Mesendoderm (in vitro differentiated cells): ENCODE measurements at places on chromosomes 4 and X.

DNA sequence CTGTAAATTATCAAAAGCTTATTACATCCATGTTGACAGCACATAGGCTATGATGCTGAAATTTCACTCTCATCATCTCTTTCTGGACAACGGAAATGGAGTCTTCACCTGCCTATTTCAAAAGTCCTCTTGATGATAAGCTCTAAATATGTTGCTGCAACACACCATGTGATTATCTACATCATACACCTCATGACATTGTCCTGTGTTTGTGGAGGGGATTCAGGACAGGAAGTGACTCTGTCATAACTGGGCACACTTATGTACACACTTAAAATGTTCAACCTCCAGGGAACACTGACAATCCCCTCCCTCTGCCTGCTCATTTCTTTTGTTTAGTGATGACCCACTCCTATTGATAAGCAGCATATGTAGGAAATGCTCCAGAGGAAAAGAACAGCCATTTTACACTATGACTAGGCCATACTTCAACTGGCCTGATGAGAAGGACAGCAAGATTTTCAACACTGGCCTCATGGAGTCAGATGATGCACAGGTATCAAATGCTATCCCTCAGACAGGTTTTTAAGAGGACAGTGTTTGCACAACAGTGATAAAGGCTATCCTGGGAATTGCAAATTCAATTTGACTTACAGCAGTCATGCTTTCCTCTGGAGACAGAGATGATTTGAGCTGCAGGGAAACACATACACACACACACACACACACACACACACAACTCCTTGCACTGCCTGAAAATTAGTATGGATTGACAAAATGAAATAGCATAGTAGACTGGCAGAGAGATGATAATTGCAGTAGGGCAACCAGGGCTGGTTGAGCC is 163.3 kb upstream of the RASGEF1B start:
- no peak for DNase-seq

GRCh38 chr4:103046416-103047290 is 27.1 kb upstream of the SLC9B1 start:
- peak; percentile 70 for DNase-seq

DNA sequence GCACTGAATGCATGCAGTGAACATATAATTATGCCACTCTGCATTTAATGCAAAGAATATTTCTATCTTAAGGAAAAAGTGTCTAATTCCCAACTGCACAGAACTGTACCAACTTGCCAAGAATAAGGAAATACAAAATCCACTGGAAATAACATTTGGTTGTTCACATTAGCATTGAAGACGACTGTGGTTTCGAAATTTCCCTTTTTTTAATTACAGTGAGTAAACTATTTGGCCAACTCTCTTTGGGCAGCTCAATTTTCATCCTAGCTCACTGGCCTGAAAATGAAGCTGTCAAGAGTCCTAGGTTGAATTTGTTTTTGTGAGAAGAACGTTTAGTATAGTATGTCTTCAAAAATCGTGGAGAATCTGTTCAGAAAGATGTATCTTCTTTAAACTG is 81.6 kb upstream of the MID1 start:
- DNase-seq: no peak

DNA sequence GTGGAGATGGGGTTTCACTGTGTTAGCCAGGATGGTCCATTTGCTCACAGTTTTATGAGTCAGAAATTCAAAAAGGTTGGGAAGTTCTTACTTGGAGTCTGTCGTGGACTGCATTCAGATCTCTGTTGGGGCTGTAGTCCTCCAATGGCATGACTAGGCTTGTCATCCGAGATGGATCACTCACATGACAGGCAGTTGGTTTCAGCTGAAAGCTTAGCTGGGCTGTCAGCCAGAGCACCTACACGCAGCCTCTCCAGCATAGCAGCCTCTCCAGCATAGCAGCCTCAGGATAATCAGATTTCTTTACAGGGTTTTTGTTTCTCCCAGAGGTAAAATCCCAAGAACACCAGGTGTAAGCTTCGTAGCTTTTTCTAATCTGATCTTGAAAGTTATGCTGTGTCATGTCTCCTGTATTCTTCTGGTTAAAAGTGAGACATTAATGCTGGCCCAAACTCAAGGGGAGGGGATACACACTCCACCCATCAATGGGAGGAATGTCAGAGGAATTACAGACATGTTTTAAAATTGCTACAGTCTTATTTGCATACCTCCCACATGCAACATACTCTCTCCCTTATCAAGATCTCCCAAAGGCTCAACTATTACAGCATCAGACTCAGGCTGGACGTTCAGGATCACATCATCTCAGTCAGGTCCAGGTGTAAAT is 31.6 kb upstream of the SOD3 start:
- DNase-seq: no peak

- no peak for DNase-seq
Observed at GRCh38 chr4:54371173-54371572, 142.1 kb downstream of the PDGFRA start.

GRCh38 chrX:36445566-36445965 is 526.0 kb downstream of the CFAP47 start:
- DNase-seq: no peak

- no peak for DNase-seq
Observed at GRCh38 chr4:169971456-169972015, 54.7 kb downstream of the MFAP3L start.

- no peak for DNase-seq
Observed at GRCh38 chr4:17812801-17813200, 2.0 kb downstream of the NCAPG start.

DNA sequence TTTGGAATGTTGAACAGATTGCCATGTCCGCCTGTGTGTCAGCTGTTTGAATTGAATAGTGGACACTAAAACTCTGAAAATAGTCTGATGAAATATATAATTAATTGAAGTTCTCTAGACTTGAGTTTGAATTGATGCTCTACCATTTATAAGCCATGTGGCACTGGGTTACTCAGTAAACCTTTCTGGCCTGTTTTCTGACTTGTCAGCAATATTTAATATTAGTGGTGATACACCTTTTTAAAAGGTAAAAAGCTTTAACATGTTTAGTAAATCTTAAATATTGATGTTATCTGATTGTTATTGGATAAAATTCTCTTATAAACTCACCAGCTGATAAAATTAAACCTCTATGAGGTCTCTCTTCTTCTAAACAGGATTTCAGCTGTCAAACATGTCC is 695.4 kb upstream of the HS3ST1 start:
- DNase-seq: no peak

DNA sequence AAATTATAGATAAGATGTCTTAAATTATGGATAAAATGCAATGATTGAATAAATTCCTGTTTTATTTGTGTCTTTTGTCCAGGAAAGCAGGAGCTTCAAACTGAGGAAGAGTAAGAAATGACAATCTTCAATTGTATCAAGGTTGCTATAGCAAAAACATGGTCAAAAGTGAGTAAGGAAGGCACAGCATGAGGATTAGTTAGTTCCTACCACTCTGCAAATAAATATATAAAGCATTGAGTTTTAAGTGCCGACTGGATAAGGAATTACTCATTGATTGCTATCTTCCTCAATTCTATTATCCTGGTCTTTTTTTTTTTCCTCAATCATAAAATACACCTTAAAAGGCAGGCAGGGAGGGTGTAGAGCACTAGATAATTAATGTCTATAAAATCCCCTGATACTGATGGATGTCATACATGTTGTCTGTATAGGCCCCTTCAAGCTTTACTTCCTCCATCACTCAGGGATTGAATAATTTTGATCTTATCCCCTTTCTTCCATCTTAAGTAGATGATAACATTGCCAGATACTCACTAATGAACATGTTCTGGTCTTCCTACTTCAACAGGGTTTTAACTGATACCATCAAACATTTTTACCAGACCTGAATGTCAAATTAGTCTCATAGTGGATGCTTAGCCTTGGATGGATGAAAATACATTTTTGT is 86.6 kb downstream of the MID1 start:
- DNase-seq: no peak

- no peak for DNase-seq
Observed at GRCh38 chr4:157575339-157575738, 354.8 kb downstream of the GRIA2 start.

DNA sequence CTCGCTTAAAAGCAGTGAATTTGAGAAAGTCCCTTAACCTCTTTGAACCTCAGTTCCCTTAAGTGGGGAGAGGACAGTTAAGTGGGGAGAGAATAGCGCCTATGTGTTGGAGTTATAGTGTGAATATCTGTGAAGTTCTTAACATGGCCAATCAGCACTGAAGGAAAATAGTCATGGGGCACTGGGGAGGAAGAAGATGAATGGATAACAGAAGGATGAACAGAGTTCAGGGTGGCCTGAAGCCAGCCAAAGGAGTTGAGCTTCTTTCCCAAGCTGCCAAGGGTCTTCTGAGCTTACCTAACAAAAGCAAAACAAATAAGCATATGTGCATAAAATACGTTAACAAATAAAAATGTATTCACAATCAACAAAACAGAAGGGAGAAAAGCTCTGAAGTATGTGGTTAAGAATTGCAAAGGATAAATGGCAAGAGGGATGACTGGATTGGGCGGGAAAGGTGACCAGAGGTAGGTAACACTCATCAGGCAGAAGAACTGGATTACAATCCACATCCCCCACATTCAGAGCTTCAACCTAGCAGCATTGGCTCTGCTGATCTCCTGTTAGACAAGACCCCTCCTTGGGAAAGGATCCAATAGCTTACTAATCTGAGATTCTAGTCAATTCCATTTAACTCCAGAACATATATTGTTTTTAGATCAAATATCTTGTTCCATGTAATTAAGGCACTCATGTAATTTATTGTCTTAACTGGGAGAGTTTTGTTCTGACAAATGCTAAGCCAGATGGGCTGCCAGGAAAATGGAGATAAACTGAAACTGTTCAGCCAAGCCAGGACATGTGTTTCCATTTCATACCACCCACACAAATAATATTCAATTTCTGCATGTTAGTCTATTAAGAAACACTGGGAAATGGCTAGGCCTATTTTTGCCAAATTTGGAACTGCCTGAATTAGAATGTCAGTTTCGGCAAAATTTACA is 221.2 kb downstream of the LDB2 start:
- DNase-seq: no peak

- no peak for DNase-seq
Observed at GRCh38 chrX:148322906-148323305, 177.5 kb upstream of the AFF2 start.

DNA sequence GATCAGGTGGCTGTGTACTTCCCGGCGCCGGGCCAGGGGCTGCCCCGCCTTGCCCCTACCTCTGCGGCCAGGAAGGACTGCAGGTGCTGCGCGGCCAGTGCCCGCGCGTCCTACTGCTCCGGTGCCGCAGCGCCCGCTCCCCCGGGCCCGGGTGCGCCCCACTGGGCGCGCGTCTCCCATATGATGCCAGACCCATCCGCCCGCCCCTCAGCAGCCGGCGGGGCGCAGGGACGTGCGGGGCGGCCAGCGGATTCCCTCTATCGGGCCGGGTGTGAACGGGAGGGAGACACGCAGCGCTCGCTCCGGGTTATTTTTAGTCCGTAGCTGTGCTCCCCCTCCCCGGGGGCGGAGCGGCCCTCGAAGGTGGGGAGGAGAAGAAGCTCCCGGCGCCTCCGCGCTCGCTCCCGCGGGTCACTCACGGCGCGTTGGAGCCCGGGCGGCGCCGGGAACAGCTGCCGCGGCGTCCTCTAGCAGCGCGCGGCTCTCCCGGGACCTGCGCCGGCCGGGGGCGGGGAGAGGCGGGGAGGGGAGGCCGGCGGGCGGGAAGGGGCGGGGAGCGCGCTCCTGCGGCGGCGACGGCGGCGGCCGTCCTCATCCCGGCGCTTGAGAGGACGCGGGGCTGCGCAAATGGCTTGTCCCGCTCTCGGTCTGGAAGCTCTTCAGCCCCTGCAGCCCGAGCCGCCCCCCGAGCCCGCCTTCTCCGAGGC is 103.6 kb downstream of the UCHL1 start:
- peak; percentile 74 for DNase-seq

DNA sequence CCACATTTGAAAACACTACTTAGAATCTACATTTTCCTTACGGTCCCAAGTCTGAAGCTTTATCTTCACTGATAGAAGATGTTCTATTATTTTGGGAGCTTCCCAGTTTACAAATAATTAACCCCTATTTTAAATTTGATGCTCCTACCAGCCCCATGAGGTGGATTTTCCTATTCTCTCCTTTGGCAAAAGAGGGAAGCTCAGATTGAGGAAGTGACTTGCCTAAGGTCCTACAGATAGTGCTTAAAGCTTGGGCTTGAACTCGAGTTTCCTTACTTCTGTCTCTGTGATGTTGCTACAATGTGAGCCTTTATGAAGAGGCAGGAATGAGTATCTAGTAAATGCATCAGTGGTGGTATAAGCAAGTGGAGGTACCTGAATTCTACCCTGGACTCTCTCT is 27.5 kb downstream of the HEPH start:
- no peak for DNase-seq

DNA sequence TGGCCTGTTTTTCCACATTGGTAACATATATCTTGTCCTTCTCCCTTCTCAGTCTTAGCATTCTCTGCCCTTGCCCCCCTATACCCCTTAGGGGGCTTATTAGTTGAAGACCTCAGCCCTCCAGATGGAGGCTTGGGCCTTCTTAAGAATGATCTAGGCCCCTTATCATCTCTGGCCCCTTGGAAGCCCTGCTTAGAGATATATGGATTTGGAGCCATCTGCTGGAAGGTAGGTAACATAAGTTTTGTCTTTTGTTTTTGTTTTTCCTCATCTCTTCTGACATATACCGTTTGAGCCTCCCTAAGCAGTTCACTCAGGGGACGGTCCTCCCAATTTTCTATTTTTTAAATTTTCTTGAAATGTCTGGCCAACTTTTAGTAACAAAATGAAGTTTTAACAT is 48.3 kb upstream of the NAP1L2 start:
- DNase-seq: peak; percentile 54

DNA sequence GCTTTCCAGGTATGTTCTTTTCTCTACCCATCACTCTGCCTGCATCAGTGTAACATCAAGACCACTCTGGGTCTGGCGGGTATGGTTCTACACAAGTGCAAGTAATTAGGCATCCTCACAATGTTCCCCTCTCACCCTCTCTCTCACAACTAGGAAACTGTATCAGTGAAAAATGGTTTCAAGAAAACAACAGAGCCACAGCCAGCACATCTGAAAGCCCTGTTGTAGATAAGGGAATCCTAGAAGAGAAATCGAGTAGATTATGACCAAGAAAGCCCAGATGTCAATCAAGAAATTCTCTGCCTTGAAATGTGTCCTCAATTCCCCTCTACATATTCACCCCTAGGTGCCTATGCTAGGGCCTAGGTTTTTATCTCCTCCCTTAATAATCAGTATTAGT is 281.3 kb upstream of the ANKRD50 start:
- DNase-seq: no peak

- peak; percentile 21 for DNase-seq
Observed at GRCh38 chr4:39732728-39733127, 34.8 kb downstream of the UBE2K start.

- no peak for DNase-seq
Observed at GRCh38 chrX:38563030-38563429, 1.7 kb downstream of the TSPAN7 start.

DNA sequence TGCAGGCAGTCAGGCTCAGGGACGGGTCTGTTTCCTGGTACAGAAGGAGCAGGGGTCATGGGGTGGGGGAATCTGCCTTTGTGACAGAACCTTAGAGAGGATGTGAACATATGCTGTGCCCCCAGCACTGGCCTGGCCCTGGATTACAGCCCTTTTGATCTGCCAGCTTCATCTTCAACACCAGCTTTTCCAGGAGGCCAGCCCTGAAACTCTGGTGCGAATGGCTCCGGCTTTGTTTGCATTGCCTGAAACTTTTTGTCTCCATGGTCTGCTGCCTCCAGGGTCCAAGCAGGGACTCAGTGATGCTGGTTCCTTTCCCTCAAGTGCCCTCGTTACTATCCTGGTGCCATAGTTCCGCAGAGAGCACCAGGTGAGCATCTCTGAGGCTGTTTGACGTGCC is 2.1 kb downstream of the CNGA2 start:
- DNase-seq: no peak
